Activated naive CD4-positive, alpha-beta T cell treated with anti-CD3 and anti-CD28 coated beads for 36 hours (primary cell): ENCODE measurements at places on chromosomes 1 and 21. TPM values are rescaled to one million over a fixed set of nuclear protein-coding genes. Genes with fewer than 3 reads are reported as not detected.

GRCh38 chr1:177286396-177286795, 115.6 kb downstream of the BRINP2 start:
- DNase-seq: no peak

DNA sequence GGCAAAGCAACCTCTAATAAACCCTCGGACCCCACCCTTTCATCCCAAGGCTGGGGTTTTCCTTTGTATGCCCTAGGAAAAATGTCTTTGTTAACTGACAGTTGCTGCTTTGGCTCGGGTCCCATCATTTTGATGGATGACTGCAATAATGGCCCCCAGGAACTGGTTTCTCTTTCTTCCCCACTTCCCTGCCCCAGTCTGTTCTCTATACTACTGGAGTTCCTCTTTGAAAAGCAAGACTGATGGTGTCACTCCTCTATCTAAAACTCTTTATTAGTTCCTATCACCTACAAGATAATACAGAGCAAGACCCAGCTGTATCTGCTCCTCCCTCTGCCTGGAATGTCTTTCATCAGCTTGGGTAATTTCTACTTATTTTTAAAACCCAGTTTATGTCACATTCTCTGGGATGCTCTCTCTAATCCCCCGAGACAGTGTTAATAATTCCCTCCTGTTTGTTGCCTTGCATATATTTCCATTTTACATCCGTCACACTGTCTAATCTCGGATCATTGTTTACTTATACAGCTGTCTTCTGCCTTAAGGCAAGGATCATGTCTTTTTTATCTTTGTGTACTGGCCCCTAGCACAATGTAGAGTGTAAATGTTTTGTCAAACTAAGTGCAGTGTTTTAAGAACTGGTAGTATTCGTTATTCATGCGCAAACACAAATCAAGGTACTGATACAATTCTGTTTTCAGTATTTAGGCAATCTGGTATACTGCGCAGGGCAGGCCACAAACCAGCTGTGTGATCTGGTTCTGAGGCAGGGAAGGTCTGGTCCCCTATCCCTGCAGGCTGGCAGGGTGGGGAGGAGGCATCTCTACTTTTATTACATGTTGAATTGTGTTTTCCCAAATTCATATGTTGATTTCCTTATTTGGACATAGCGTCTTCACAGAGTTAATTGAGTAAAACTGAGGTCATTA, 16.1 kb downstream of the SLAMF1 start:
- no peak for DNase-seq

DNA sequence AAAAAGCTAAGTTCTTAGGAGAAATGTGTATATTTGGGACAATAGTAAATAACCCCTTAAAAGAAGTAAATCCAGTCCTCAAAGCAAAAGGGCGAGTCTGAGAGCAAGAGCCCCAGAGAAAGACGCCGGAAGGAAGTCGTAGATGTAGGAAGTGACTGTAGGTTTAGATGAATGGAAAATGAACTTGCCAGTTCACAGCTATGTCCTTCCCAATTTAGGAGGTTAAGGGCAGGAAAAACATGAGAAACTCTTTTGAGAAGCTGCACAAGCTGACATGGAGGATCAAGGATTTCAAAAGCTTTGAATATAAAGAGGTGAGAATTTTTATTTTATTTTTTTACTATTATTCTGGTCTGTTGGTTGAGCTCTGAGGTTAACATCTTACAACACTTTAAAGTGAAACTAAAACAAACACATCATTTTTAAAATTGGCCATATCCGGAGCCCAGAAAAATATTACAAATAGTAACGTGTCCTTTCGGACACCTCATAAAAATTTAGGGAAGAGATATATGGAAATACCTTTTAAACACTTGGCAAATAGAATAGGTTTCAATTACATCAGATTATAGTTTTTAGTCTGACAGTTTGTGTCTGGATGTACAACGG, 1178.6 kb downstream of the MRPL39 start:
- DNase-seq: peak; percentile 22

DNA sequence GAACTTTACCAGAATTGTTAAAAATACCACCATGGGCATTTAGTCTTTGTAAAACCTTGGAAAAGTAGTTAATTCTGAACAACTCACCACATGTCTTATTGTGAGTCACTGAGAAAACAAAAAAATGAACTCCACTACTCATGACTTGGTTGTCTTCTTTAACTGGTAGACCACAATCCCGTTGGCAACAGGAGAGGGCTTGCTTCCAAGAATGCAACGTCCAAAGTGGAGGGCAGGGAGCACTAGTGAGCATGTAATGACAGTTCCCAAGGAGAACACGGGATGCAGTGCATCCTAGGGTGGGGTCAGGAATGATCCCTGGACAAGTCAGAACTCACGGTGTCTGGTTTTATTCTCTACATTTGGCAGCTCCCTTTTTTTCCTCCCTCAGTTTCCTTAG, 15.2 kb upstream of the HMCN1 start:
- DNase-seq: no peak

The PDIK1L gene
- total RNA-seq: 20.5 TPM

DNA sequence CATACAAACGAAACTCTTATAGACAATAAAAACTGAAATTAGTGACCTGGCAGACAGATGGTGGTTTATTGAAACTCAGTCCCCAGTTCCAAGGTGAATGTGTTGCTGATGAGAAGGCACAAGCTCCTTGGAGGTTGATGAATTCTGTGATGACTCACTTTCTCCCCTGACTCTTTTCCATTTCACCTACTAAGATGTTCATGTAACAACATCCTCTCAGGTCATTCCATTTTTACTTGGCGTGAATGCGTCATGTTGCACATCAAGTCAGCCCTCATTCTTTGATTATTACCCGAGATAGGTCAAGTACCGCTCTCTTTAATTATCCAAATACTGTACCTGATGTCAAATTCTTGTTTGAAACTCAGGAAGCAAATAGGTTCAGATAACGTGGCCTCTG, 10.1 kb upstream of the IL10RB start:
- peak; percentile 62 for DNase-seq

The SELP gene
- 2.4 TPM for total RNA-seq

- DNase-seq: no peak
Measured at GRCh38 chr1:13585612-13585991, 2.0 kb downstream of the PDPN start.

The CA6 gene
- total RNA-seq: 0.62 TPM

GRCh38 chr1:161899091-161899490, 124.6 kb downstream of the OLFML2B start:
- no peak for DNase-seq

The ADGRL2 gene
- not detected for total RNA-seq

DNA sequence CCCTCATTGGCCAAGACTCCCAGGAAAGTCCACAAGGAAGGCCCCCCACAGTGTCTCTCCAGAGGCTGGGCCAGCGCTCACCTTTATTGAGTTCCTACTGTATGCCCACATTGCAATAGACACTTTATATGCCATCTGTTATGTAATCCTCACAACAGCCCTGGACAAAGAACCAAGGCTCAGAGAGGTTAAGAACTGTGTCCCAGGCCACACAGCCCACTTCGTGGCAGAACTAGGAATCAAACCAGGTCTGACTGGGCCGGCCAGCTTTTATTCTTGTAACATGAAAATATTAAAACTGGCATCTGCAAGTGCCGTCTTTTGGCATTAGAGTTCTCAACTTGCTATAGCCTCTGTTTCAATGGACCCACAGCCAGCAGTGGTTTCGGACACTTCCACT, 4.5 kb downstream of the CTRC start:
- DNase-seq: no peak

DNA sequence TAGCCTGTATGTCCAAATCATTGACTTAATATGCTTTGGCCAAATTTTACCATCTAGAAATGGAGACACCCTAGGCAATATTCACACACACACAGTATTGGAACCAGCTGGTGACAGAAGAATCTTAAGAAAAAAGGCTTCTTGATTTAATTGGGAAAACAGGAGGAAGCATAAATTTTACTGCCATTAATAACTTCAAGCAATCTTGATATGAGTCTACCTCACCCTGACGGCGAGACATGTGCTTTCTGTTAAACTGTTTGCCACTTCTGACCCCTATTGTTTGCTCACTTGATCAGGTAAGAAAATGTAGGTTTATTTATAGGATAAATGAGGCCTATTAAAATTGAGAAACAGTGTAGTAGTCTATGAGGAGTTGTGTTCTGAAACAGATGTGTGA, 73.2 kb downstream of the KIFAP3 start:
- no peak for DNase-seq

DNA sequence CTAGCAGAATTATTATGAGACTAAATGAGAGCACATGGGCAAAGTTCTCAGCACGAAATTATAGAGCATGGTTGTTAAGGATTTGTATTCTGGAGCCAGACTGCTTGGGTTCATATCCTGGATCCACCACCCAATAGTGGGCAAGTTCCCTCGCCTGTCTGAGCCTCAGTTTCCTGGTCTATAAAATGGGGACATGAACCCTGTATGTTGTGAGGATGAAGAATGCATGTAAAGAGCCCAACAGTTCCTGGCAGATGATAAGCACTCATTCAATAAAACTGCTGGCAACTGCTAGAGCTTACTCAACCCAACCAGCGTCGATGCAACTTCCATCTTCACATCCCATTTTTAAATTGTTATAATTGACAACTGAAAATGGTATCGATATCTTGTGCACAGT, 47.2 kb upstream of the ZBTB40 start:
- DNase-seq: no peak

DNA sequence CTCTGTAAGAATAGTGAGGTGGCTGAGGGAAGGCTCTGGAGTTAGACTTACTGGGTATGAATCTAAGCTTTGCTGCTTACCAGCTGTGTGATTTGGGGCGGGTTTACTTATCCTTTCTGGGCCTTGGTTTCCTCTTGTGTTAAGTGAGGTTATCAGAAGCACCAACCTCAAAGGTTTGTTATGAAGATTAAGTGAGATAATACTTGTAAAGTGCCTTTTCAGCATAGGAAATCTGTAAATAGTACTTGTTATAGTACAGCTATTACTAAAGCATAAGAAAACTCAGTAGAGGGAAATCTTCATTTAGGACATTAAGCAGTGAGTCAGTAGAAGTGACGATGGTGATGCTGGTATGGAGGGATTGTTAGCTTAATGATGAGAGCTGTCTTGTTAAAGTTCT, 12.1 kb downstream of the HHAT start:
- DNase-seq: peak; percentile 52

DNA sequence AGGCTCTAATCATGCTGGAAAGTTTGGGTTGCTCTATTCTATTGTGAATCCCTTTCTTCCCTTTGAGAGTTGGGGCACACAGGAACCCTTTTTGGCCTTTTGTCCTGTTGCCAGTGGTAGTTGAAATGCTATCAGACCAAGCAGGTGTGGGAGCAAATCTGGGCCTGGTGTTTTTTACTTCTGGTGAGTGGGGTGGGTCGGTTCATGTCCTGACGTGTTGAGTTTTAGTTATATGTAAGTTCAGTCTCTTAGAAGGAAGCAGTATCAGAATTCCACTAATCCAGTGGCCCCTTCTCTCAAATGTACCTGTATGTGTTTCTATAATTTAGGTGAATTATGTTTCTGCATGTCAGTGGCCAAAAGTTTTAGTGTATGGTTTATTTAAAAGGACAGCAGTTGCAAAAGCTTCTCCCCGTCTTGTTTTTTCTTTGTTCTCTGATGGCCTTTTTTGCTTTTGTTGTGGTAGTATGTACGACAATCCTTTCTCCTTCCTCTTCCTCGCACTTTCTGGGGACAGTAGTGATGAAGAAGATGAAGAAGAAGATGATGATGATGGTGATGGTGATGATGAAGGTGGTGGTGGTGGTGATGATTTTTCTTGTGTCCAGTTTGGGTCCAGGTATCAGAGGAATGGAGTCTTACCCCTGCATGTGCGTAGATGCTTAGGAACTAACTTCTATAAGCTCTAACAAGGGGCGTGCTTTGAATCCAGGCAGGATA, 74.2 kb downstream of the UBE4B start:
- no peak for DNase-seq

DNA sequence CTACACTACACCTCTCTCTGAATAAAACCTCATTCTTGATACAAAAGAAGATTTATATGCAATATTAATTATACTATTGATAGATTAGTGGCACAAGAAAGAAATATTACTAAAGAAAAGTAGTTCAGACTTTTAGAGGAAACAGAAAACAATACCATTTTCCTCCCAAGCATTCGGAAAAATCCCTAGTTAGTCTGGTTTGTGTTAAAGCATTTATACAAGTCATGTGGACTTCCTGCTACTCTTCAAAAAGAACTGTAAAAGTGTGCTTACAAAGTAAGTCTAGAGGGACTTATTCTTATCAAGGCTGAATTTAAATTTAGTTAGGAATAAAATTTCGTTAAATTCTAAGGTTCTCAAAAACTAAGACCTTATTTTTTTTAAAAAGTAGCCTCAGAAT, 129.1 kb downstream of the ATP1B1 start:
- no peak for DNase-seq

The KRTAP10-5 gene
- total RNA-seq: not detected

The RAB25 gene
- 1.3 TPM for total RNA-seq

- no peak for DNase-seq
Measured at GRCh38 chr21:41328660-41329607, 12.3 kb downstream of the FAM3B start.

GRCh38 chr21:46056450-46056903, 41.4 kb upstream of the COL6A2 start:
- DNase-seq: no peak

GRCh38 chr21:41009398-41010100, 158.4 kb upstream of the BACE2 start:
- no peak for DNase-seq

DNA sequence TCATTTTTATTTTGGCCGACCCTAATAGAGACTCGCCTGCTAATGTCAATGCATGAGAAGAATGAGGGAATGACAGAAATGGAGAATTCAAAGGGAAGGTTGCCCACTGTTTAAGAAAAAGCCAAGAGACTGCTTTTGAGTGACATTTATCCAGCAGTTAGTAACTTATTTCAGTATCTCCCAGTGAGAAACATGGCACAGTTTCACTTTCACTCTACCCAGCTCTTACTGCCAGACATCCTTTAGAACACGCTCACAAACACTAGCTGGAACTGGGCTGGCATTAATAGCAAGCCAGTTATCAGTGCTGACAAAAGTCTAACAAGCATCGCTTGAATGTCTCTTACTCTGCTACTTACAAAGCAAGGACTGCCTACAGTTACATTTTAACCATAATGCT, 8.5 kb downstream of the GGPS1 start:
- DNase-seq: peak; percentile 23

DNA sequence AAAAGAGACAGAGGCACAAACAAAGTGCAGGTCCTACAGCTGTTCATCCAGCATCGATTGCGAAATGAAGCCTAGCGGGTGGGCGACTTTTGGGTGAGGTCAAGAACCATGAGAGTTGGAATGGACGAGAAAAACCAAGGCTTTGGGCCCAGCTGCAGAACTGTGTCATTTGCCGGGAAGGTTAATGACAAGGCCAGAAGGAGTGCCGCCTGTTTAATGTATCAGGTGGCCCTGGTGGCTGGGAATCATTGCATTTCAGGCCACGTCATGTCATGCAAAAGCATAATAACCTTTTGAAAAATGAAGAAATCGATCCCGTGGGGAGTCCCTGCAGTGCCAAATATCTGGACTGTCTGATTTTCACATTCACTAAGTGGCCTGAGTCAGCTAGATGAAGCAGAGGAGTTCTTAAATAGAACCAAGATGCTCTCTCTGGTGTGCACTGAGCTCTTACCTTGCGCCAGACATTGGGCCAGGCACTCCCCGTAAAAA, 8.1 kb upstream of the RCC2 start:
- DNase-seq: no peak

The RPL5 gene
- 1,819 TPM for total RNA-seq
